ENCODE measurements at places on chromosomes 2 and 18.

DNA sequence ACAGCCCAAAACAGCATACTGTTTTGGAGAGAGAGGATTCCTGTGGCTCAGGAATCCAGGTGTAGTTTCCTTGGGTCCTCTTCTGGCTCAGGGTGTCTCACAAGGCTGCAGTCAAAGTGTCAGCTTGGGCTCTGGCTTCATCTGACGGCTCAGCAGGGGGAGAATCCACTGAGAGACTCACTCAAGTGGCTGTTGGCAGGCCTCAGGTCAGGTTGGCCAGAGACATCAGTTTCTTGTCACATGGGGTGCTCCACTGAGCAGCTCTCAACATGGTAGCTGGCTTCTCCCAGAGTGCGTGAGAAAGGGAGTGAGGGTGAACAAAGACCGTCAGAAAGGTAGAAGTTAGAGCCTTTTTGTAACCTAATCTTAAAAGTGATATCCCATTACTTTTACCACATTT lies 168.4 kb downstream of the SOCS6 start:
- no peaks in the 10 kb centered on the region for H3K4me1 ChIP-seq
- no peaks in the 10 kb centered on the region for H3K36me3 ChIP-seq
- H3K27ac ChIP-seq, result no peak overlapping the region
- DNase-seq, result no peak

DNA sequence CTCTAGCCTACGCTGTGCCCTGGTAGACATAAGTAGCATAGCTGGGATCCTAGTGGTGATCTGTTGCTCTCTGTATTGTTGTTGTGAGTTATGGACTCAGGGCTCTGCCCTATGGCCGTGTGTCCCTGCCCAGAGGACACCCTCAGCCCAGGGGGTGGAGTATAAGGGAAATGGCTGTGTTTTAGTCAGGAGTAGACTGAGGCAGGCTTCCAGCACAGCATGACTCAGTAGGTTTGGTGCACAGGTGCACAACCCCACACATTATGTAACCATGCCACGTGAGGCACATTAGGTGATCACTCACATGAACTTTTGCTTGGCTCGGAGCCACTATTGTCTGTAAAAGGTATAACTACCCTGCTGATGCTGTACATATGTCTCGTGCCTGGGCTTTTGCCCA lies 59.9 kb upstream of the PEX13 start:
- peak overlapping the region; percentile 67 for H3K27ac ChIP-seq
- peak overlapping the region; percentile 11 for H3K4me3 ChIP-seq
- peaks cover 12% of the 10 kb centered on the region for H3K4me1 ChIP-seq

- DNase-seq, result no peak
- no peaks in the 10 kb centered on the region for H3K36me3 ChIP-seq
- no peaks in the 10 kb centered on the region for H3K27me3 ChIP-seq
Observed at GRCh38 chr18:5982332-5982731, 87.0 kb upstream of the TMEM200C start.

GRCh38 chr2:71891719-71892422 lies 255.8 kb downstream of the CYP26B1 start:
- no peaks in the 10 kb centered on the region for H3K36me3 ChIP-seq
- no peak for DNase-seq
- no peaks in the 10 kb centered on the region for H3K4me1 ChIP-seq
- no peaks in the 10 kb centered on the region for H3K27me3 ChIP-seq
- H3K4me3 ChIP-seq, result no peak overlapping the region

- no peaks in the 10 kb centered on the region for H3K36me3 ChIP-seq
- no peaks in the 10 kb centered on the region for H3K4me1 ChIP-seq
- no peak overlapping the region for H3K4me3 ChIP-seq
- H3K27me3 ChIP-seq, result peaks cover 17% of the 10 kb centered on the region
- no peak overlapping the region for H3K27ac ChIP-seq
- DNase-seq, result no peak
Observed at GRCh38 chr2:18498531-18498930, 61.9 kb downstream of the RDH14 start.

DNA sequence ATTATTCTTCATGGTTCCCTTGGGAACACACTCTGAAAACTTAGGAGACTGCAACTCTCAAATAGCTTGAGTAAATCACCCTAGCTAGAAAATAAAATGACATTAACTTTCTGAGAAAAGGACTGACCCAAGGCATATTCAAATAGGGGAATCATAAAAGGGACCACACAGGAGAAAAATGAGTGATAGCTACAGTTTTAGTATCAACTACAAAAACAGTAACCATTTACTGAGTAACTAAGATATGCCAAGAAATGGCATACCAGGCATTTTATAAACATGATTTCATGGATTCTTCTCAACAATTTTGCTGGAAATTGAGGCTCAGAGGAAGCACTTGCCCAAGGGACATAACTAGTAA lies 84.5 kb downstream of the AFF3 start:
- H3K27me3 ChIP-seq, result no peaks in the 10 kb centered on the region
- H3K36me3 ChIP-seq, result peaks cover 58% of the 10 kb centered on the region
- no peak for DNase-seq
- peaks cover 52% of the 10 kb centered on the region for H3K4me1 ChIP-seq

- no peak overlapping the region for H3K4me3 ChIP-seq
- H3K36me3 ChIP-seq, result no peaks in the 10 kb centered on the region
- H3K27me3 ChIP-seq, result peaks cover 14% of the 10 kb centered on the region
- peaks cover 17% of the 10 kb centered on the region for H3K4me1 ChIP-seq
- no peak for DNase-seq
- H3K27ac ChIP-seq, result no peak overlapping the region
Observed at GRCh38 chr2:96952976-96953610, 33.3 kb downstream of the FAM178B start.

DNA sequence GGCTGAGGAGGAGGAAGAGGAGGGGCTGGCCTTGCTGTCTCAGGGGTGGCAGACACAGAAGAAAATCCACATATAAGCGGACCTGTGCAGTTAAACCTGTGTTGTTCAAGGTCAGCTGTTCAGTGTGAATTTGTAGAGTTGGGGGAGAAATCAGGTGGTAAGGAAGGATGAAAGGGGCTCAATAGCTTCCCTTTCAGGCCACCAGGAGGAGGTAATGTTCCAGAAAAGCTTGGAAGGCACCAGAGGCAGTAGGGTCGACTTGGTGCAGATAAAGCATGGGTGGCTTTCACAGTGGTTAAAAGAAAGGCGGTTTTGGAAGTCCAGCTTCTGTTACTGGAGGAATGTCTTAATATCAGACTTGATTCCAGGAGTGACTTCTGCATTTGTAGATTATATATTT lies 167.4 kb downstream of the THSD7B start:
- DNase-seq, result no peak
- no peaks in the 10 kb centered on the region for H3K27me3 ChIP-seq
- H3K4me3 ChIP-seq, result no peak overlapping the region
- H3K36me3 ChIP-seq, result no peaks in the 10 kb centered on the region
- no peak overlapping the region for H3K27ac ChIP-seq

DNA sequence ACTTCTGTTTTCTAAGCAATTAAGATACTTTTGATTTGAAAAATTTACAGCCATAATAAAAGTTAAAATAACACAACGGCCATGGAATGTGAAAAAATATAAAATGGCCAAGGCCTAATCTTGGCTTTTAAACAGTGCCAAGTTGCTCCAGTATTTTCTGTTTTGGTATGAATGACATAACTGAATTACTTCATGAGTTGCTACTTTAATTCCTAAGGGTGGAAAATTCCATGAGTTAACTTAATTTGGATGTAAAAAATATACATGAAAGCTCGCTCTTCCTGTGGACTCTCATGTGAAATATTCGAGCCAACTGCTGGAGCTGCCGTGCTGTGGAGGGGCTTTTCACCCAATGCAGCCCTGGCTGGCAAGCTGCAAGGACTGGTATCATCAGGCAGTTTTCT lies 286.0 kb upstream of the CCDC68 start:
- peaks cover 89% of the 10 kb centered on the region for H3K4me1 ChIP-seq
- no peak for DNase-seq
- no peaks in the 10 kb centered on the region for H3K27me3 ChIP-seq
- no peak overlapping the region for H3K4me3 ChIP-seq
